ENCODE measurements at places on chromosomes 7 and 10.

DNA sequence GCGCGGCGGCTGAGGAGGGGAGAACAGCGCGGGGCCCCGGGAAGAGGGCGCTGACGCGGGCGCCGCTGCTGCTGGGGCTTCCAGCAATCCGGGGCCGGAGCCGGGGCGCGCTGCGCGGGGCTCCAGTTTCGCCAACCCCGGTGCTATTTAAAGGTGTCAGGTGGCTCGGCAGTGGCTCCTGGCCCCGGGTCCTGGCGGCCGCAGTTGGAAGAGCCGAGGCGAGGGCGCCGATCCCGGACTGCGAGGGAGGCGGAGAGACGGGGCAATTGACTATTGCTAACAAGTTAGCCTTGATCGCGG lies 347 bp downstream of the LBX1 start:
- no peak for DNase-seq

- DNase-seq, result no peak
Measured at GRCh38 chr7:101916876-101917275, 99.5 kb downstream of the CUX1 start.

DNA sequence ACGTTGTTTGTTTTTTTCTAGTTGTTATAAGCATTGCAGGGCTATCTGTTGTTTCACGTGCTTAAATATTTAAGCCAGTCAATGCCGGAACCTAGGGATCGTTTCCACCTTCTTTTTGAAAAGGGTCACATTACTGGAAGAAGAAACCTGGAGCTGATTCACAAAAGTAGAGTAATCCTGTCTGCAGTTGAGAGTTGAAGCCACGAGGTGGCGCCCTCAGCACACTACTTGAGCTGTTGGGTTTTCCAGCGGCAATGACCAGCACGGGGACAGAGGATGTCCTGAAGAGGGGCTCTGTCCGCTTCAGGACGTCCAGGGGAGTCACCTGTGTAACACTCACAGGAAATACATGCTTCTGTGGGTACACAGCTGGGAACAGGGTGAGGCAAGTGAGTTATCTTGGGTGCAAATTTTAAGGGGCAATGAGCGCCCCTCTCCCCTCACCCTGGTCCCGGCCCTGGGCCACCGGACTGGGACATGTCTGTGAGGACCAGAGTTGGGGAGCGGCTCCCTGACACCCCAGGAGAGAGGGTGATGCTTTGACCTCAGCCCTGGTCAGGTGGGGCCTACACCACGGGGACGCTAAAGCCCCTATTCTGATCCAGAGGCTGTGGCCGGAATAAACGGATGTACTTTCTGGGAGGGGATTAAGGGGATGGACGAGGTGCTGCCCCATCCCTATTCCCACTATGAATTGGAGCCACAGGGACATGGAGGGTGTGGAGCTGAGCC lies 26.3 kb upstream of the WDFY4 start:
- peak; percentile 75 for DNase-seq

GRCh38 chr7:120171406-120171805 lies 101.6 kb upstream of the KCND2 start:
- DNase-seq, result no peak

- DNase-seq, result no peak
Measured at GRCh38 chr7:128132426-128133069, 101.3 kb upstream of the LRRC4 start.

DNA sequence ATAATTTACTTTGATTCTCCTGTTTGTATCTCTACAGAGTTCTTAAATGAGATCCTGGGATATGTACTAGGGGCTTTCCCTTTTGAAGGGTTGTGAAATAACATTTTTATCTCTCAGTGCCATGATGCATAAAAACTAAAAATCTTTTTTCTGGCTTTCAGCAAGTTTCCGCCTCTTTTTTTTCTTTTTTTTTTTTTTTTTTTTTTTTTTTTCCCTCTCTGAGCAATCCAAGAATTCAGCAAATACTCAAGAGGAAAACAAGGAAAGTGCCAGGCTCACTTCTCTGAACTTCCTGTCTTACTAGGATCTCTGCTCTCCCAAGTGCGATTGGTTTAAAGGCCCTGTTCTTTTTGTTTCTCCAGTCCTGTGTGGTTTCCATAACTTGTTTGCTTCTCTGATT lies 79.9 kb downstream of the HYCC1 start:
- DNase-seq, result no peak

GRCh38 chr7:7256731-7257274 lies 74.5 kb downstream of the C1GALT1 start:
- DNase-seq, result no peak

GRCh38 chr7:15845868-15846267 lies 159.4 kb upstream of the MEOX2 start:
- no peak for DNase-seq

DNA sequence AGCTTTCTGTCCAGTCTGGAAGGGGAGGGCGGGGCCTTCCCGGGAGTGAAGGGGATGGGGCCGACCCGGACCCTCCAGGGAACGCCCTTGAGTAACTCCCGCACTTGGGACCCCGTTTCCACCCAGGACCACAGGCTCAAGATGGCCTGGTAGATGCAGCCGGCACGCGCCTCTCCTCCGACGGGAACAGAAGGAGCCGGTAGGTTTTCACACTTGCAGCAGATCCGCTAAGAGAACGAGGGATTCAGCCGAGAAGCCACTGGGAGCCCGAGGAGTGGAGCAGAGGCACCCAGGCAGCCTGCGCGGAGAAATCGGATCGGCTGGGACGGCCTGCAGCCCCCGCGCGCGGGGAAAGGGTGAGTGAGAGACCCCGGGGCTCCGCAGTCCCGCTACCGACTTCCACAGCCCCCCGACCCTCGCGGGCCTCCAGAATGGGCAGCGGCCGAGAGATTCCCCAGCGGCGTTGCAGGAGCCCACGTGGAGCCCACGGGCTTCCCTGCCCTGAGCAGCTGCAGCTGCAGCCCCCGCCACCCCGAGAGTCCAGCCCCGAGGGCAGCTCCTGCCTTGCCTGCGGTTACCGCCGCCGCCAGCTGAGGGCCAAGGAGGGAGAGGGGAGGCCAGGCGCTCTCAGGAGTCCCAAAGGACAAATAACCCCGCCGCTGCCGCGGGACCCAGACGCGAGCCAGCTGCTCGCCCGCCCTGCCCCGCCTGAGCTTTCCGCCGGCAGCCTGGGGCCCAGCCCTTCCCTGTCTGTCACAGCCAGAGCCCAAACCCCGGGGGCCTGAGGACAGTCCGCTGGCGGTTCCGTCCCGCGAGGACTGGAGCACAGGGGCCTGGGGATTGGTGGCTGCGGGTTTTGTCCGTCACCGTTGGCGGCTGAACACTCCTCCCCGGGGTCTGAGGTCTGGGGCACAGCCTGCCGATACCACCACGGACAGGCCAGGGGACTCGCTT lies 21.8 kb downstream of the IFT22 start:
- DNase-seq, result no peak

- no peak for DNase-seq
Measured at GRCh38 chr7:84022684-84023308, 171.8 kb downstream of the SEMA3A start.

GRCh38 chr7:70975754-70976153 lies 156.2 kb upstream of the GALNT17 start:
- DNase-seq, result no peak

DNA sequence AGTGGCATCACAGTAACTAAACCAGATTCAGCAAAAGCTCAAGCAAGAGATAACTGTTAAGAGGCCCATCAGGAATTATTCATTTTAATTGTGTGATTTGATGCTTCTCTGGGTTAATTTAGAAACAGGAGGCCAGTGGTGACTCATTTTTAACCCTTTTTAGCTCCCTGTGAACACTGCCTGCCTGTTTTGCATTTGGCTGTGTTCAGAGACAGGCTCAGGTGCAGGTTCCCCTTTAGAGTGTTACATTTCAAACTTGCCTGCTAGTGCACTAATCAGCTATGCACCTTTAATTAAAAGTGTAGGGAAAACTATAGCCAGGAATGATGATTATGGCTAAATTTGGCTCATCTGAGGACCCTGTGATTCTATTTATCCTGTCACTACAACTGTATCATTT lies 6.5 kb downstream of the STAMBPL1 start:
- DNase-seq, result peak; percentile 29
